Heart left ventricle (tissue), 16 donors: ENCODE measurements at places on chromosomes 11 and 22. TPM values are rescaled to one million over a fixed set of nuclear protein-coding genes. Genes with fewer than 3 reads are reported as not detected.

DNA sequence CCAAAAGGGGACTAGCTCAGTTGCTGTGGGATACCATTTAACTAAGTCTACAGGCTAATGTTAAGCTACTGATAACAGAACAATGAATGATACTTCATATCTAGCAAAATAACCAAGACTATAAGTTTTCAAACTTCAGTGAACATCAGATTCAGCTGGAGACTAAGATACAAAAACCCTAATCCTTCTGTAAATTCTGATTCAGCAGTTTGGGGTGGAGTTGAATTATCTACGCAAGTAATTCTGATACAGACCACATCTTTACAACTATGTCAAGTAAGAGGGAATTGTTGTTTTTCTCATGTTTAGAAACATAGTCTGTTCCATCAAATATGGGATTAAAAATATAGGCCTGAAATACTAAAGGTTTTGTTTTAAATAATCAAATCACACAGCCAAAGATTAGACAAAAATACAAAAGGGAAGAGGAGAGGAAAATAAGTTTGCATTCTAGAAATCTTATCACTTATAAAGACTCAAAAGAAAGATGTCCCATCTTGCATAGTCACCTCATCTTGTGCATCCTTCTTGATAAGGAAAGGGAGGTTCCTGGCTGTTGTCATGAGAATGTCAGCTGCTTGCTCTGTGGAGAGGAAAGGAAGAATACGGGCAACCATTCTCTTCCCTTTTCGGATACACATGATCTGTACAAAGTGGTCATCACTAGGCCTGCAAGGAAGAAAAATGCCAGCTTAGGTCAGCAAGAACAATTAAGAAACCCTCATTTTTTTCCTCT is 21.4 kb downstream of the PATL1 start:
- no peak for DNase-seq
- no peaks in the 10 kb centered on the region for H3K4me1 ChIP-seq
- H3K27ac ChIP-seq: no peak overlapping the region
- no peaks in the 10 kb centered on the region for H3K27me3 ChIP-seq
- H3K4me3 ChIP-seq: no peak overlapping the region
- H3K36me3 ChIP-seq: no peaks in the 10 kb centered on the region

DNA sequence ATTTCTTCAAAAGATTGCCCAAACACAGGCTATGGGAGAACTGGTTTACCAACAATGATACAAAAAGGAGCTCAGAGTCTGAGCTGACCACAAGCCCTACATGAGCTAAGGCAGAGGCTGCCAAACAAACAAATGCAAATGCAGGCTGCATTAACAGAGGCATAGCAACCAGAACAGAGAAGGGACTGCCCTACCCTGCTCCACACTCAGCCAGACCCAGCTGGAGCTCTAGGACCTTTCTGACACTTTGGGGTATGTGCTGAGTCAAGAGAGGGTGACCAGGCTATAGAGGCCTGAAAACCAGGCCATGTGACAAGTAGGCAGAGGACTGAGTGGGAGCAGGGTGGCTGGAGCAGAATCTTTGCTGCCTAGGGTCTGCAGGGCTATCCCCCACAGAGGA is 17.8 kb upstream of the P2RY2 start:
- H3K27ac ChIP-seq: no peak overlapping the region
- no peak overlapping the region for H3K4me3 ChIP-seq
- no peak for DNase-seq
- no peaks in the 10 kb centered on the region for H3K36me3 ChIP-seq

DNA sequence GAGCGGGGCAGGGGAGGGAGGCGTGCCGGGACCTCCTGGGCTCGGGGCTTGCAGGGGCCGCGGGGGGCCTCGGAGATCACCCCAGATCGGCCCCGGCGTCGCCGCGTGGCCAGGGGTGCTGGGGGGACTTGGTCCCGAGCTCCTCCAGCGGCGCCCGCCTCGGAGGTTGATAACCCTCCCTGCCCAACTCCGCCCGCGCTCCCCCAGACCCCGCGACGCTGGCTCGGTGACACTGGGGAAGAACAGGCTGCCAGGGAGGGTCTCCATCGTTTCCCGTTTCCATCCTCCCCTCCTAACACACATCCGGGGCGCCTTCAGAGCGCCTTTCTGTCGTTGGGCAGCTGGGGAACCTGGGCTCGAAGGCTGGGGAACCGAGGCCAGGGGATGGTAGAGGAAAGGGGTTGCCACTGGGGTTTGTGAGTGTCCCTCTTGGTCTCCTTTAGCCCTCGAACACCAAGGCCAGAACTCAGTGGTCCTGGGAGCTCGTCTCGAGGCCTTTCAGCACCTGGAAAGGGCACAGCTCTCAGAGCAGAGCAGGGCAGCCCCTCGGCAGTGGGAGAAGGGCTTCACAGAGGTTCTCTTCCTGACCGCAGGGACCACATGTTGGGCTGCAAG is 431 bp downstream of the SLC37A2 start:
- no peaks in the 10 kb centered on the region for H3K36me3 ChIP-seq
- DNase-seq: peak; percentile 9
- H3K4me1 ChIP-seq: peaks cover 7% of the 10 kb centered on the region
- H3K4me3 ChIP-seq: peak overlapping the region; percentile 67

DNA sequence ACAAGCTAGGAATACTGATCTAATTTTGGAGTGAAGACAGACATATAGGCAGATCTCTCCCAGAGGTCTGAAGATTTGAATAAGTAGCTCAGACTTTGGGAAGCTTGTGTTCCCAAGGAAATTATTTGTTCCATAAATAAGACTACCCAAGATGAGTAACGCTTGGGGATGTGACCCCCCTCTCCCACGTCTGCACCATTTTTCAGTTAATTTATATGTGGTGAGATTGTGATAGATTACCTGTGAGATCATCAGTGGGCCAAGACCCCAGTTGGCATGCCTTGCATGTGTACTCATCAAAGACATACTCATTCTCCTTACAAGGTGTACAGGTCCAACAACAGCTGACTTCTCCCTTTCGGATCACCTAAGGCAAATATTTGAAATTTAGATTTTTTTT is 252.8 kb upstream of the CTSC start:
- no peak for DNase-seq
- no peaks in the 10 kb centered on the region for H3K4me1 ChIP-seq
- H3K36me3 ChIP-seq: no peaks in the 10 kb centered on the region
- no peaks in the 10 kb centered on the region for H3K27me3 ChIP-seq

DNA sequence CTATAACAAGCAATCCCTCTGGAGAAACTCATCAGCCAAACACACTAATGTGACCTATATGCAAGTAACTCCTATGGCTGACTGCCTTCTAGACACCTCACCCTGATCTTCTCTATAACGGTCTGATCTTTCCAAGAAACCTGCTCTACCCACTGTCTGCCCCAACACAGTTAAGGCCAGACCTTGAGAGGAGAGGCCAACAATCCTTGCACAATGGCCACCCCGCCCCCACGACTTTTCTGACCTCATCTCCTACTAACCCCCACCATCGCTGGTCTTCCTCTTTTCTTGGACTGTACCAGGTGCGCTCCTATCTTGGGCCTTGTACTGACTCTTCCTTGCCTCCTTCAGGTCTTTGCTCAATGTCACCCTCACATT is 12.5 kb downstream of the HIRA start:
- no peaks in the 10 kb centered on the region for H3K36me3 ChIP-seq
- peaks cover 33% of the 10 kb centered on the region for H3K4me1 ChIP-seq
- no peak for DNase-seq
- no peaks in the 10 kb centered on the region for H3K27me3 ChIP-seq

Gene KCNE3
- total RNA-seq: 1.3 TPM
